ENCODE measurements at places on chromosomes 6 and 20.

- DNase-seq = no peak
Observed at GRCh38 chr6:136341967-136342366, 52.3 kb upstream of the BCLAF1 start.

DNA sequence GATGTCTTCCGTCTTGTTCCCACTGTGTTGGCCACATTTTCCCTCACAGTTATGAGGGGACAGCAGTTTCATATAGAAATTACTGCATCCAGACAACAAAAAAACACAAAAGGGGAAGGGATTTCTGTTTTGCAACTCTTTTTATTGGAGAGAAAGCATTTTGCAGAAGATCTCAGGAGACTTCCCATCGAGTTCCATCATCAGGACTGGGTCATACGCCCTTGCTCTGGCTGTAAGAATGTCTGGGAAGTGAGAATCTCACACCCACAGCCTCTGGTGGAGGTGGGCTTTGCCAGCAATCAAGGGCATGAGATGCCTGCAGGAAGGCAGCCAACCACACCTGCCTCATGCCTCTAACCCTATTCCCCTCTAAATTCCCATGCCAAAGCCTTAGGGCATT, 5.8 kb upstream of the IGF2R start:
- DNase-seq = no peak

DNA sequence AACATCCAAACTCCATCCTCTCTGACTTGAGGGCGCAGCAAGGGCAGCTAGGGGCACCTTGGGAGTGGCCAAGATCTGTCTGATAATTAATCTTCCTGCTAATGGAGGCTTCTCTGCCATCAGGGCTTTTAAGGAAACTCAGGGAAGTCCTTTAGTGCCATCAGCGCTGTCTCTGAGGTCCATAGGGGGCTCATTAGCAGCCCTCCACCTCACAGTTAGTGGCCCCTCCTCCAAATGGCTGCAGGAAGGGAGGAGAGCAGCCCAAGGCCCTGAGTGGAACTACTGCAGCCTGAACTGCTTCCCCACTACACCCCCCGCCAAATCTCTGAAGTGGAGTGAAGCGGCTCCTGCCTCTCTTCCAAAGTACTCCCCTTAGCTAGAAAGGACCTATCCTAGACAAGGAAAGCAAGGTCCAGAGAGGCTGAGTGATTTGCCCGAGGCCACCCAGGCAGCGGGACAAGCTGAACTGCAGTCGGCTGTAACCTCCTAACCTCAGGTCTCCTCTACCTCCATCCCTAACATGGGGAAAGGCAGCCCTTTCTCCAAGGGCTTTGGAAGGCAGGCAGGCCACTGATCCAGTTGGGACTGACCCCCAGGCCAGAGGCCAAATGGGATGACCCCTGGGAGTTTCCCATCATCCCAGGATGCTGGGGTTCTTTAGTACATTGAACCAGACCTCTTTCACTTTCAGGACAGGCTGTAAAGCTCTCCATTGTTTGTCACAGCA, 39.5 kb upstream of the ZFAND3 start:
- DNase-seq = no peak

- DNase-seq = no peak
Observed at GRCh38 chr6:2817903-2818443, 23.7 kb downstream of the SERPINB1 start.

- DNase-seq = peak; percentile 47
Observed at GRCh38 chr20:64101731-64102621, 5.4 kb downstream of the NPBWR2 start.

GRCh38 chr6:97841763-97842162, 558.7 kb upstream of the MMS22L start:
- DNase-seq = no peak

- DNase-seq = no peak
Observed at GRCh38 chr6:103335412-103335811, 1524.3 kb downstream of the HACE1 start.

DNA sequence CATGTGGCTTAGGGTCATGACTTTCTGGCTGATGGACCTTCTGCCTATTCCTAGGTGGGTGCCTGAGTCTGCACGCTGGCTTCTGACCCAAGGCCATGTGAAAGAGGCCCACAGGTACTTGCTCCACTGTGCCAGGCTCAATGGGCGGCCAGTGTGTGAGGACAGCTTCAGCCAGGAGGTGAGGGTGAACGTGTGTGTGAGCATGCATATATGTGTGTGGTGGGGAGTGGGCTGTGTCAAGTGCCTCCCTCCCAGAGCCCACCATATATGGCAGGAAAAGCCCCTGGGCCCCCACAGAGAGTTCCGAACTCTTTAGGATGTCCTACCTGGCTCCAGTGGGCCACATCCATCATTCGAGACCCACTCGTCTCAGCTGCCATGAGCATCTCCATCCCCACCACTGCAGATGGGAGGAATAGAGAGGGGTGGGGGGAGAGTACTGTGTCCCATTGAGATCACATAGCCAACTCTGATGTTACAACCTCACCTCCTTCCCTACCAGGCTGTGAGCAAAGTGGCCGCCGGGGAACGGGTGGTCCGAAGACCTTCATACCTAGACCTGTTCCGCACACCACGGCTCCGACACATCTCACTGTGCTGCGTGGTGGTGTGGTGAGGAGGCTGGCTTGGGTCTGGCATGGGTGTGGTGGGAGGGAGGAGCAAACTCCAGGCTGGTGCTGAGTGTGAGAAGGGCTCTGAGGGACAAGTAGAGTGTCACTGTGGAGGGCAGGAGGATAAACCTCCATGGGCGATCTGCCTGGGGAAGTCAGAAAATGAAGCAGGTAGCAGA, 3.2 kb downstream of the SLC22A7 start:
- DNase-seq = no peak

DNA sequence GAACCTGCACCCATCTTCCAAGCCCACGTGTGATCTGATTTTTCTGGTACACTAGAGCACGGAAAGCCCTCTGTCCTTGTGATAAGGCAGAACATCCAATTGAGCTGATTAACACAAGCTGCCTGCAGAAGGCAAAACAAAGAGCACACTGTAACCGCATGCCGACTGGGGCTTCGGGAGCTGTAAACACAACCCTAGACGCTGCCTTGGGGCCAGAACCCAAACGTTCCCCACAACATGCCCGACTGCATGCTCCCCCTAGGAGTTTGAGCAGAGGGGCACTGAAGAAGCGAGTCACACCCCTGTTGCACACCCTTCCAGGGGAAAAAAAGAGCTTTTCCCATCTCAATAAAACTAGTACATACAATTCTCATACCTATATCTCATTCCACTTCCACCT, 470.7 kb downstream of the HTR1B start:
- no peak for DNase-seq

- DNase-seq = no peak
Observed at GRCh38 chr20:50111829-50112495, 988 bp downstream of the UBE2V1 start.

GRCh38 chr20:47843886-47844567, 58.7 kb upstream of the SULF2 start:
- no peak for DNase-seq

GRCh38 chr20:21190869-21191268, 65.0 kb downstream of the KIZ start:
- DNase-seq = no peak

DNA sequence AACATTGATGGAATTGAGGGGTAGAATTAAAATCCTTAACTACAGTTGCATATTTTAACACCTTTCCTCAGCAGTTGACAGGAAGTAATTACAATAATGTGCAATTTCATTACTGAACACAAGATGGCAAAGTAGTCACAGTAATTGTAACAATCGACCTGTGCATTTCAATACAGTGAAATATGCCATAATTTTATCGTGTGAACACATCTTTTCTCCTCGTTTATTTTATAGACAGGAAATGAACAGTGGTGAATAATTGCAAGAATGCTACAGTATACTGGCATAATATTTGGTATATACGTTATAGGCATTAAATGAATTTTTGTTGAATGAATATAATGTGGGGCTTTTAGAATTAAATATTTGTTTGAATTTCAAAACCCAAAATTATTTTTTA, 25.0 kb downstream of the CYB5R4 start:
- peak; percentile 68 for DNase-seq

GRCh38 chr6:150878347-150879213, 13.1 kb downstream of the MTHFD1L start:
- no peak for DNase-seq

- DNase-seq = no peak
Observed at GRCh38 chr6:129590408-129591022, 119.5 kb downstream of the ARHGAP18 start.

DNA sequence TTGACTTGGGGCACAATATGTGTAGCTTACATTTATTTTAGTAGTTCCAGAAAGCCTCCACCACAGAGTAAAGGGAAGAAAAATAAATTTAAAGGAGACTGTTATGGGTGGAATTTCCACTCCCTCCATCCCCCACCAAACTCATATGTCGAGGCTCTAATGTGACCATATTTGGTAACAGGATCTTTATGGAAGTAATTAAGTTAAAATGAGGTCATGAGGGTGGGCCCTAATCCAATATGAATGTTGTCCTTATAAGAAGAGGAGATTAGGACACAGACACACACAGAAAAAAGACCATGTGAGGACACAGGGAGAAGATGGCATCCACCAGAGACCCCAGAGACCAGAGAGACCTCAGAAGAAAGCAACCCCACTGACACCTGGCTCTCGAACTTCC, 189.7 kb downstream of the EDN1 start:
- DNase-seq = no peak

GRCh38 chr20:5687884-5688283, 62.3 kb upstream of the SHLD1 start:
- DNase-seq = no peak

GRCh38 chr6:22102671-22103070, 194.2 kb downstream of the PRL start:
- DNase-seq = no peak

DNA sequence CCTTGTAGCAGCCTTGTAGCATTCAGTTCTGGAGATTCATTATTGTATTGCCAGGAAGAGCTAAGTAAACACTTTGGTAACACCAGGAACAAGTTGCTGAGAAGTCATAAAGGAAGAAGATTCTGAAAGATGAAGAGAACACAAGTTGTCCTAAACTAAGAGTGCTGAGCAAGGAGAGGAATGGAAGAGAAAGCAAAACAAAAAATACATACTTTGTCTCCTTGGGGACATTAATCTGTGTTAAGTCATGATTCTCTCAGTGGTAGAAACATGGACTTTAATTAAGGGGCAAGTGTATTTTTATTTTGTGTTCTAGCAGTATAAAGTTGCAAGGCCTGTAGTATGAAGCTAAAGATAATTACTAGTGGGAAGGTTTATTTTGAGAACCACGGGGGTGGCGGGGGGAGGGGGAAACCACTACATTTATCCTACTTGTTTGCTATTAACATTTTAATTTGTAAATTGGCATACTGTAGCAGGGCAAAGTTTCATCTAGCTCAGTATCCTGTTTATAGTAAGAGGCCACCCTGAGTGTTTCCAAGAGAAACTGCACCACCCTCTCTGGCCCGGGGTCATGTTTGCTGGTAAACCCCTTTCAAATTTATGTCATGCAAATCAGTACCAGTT, 463.0 kb downstream of the CDKAL1 start:
- no peak for DNase-seq

DNA sequence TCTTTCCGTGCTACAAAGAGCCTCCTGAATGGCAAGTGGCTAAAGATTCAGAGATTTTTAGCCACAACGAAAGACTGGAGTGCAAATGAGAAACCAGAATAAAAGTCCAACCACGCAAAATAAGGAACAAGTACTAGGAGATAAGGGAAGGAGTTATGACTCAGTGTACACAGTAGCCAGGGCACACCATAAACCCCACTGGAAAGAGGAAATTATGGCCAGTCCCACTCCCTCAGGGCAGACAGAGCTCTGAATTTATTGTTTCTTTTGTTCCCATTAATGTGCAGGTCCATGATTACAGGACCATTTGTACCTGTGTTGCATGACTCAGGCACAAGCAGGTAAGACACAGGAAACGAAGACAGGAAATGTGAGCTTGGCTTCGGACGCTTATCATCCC, 150.3 kb upstream of the PREP start:
- no peak for DNase-seq

GRCh38 chr20:56843817-56844216, 214.7 kb downstream of the TFAP2C start:
- no peak for DNase-seq

DNA sequence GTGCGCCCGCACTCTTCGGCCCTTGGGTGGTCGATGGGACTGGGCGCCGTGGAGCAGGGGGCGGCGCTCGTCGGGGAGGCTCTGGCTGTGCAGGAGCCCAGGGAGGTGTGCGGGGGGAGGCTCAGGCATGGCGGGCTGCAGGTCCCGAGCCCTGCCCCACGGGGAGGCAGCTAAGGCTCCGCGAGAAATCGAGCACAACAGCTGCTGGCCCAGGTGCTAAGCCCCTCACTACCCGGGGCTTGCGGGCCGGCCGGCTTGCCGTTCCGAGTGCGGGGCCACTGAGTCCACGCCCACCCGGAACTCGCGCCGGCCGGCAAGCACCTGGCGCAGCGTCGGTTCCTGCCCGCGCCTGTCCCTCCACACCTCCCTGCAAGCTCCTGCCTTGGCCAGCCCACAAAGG, 462.3 kb upstream of the JARID2 start:
- DNase-seq = no peak

DNA sequence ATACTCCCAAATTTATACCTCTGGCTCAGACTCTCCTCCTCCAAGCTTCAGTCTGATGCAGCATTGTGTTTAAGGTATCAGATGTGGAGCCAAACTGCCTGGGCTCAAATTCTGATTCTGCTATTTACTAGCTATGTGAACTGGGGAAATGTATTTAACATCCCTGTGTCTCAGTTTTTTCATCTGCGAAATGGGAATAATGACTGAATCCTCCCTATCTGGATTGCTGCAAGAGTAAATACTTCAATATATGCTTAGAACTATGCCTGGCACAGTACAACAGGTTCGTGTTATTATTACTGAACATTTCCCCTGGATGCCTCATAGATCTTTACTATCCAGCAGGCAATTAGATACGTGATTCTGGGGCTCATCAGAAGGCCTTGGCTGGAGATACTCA, 5.5 kb downstream of the LRRN4 start:
- DNase-seq = no peak

- DNase-seq = no peak
Observed at GRCh38 chr6:21118216-21118780, 475.3 kb upstream of the SOX4 start.

DNA sequence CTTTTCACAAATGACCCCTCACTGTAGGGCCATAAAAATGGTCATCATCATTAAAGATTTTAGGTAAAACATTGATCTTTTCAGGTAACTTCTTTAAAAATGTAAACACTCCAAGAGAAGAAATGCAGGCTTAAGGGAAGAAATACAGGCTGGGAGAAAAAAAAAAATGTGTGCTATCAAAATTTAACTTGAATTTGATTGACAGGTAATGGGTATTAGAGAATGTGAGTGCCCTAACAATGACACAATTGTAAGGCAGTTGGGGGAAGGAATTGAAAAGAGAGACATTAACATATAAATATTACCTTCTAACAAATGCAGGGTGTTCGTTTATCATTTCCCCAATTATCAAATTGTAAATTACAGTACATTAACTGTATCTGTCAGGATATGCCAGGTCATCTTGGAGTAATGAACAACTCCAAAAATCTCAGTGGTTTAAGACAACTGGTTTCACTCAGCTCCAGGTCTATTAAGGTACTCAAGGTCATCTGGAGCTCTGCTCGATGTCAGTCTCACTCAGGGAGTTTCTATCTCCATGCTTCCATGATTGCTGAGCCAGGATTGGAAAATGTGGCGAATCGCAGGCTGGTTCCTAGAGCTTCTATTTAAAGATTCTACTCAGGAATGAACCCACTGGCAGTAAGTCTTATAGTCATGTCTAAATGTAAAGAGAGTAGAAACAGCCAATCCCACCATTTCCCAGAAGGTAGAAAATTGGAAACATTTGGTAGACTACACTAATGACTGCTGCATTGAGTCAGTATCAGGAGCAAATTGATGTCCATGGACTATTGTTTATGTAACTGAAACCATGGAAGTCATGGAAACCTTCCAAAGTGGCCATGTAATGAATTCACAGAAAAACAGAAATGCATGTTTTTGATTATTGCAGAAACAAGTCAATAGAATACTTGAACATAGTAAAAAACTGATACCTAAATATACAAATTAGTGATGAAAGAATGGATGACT, 55.6 kb downstream of the FRK start:
- no peak for DNase-seq

Data from T-helper 2 cell (primary cell).